ENCODE measurements at places on chromosomes 11 and 22.

GRCh38 chr11:130872981-130873380 lies 43.3 kb downstream of the SNX19 start:
- DNase-seq: no peak

GRCh38 chr22:22603470-22603947 lies 40.9 kb upstream of the GGTLC2 start:
- no peak for DNase-seq

DNA sequence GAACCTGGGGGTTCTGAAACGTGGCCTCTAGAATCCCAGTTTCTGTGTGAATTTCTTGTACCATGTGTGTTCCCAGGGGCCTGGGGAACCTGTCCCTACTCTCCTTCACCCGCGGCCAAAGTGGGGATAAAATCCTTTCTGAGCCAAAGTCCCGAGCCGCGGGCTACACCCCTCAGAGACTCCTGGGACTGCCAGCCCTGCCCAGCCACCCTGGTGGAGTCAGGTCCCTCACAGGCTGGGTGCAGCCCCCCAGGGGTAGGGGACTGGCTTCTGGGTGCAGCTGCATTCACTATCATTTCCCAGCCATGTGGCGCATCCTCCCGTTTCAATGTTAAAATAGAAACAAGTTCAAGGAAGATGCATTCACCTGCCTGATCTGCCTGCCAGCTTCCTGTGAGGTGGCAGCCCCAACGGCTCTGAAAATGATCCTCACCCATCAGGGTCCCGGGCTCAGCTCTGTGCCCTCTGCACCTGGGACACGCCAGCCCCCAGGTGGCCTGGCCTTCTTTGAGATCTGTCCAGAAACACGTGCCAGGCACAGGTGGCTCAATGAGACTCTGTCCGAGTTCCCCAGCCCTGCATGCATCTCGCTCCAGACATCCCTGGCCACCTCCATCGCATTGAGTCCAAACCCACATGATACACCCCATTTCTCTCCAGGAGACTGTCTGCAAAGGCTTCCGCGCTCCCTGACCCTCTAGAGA lies 338.8 kb downstream of the CTTN start:
- no peak for DNase-seq

GRCh38 chr11:46249938-46250744 lies 27.3 kb upstream of the CREB3L1 start:
- no peak for DNase-seq

GRCh38 chr11:99333621-99334020 lies 312.9 kb downstream of the CNTN5 start:
- no peak for DNase-seq

- peak; percentile 93 for DNase-seq
Measured at GRCh38 chr22:26066534-26066933, 102.7 kb upstream of the SEZ6L start.

- no peak for DNase-seq
Measured at GRCh38 chr11:115362997-115363396, 141.2 kb downstream of the CADM1 start.

GRCh38 chr11:115963156-115963555 lies 458.9 kb upstream of the CADM1 start:
- no peak for DNase-seq

- no peak for DNase-seq
Measured at GRCh38 chr11:99781074-99781473, 760.3 kb downstream of the CNTN5 start.

DNA sequence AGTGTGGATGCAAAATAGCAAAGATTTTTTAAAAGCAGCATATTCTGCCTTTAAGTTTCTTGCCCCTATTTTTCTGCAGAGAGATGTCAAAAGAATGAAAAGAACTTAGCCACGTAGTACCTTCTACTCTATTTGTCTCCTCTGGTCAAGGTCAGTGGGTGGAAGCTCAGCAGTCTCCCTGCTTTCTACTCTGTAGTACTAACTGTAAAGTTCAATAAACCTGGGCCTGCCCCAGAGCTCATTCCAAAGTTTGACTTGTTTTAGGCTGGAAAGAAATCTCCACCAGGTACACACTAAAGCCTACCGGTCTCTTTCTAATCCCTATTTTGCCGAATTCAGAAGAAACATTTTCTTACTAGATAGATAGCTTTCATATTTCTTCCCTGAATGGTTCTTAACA lies 247.9 kb upstream of the ARHGAP20 start:
- no peak for DNase-seq

DNA sequence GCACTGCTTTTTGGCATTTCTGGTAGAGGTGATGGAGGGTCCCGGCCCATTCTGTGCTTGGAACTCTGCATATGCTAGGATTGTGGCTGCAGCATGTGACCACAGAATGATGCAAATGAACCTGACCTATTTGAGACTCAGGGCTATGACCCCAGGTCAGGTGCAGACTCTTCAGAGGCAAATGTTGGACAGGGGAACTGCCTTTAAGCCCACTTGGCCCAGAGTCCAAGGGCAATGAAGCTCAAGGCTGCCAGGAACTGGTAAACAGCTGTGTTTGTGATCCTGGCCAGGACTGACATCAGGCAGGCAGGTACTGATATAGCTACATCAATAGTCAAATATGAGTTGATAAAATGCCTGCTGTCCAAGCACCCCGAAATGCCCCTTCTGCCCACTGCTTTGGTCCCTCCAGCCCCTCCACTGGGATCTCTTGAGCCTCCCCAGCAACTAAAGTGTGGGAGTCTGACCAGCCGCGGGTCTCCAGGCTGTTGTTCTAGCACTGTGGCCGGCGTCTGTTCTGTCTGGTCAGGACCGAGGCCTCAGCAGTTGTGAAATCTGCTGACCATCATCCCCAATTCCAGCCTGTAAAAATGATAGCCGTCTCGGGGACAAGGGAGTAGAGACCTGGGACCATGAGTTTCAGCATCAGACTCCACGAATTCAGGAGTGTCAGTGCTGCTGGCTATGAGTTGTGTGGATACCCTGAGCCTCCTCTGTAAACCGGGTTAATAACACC lies 82.4 kb upstream of the EIF3D start:
- DNase-seq: no peak

DNA sequence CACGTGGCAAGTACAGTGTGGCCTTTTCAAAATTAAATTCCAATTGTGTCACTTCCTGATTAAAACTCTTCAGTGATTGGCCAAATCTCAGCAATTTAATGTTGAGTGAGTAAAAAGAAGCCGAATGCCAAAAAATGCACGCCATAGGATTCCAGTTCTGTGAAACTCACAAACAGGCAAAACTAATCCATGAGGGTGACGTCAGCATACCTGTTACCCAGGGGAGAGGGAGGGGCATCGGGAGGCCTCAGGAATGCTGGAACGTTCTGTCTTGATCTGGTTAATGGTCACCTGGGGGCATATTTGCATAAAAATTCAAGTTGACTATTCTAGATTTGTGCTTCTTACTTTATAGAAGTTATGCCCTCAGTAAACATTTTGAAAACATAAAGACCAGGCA lies 39.9 kb upstream of the RAB1B start:
- no peak for DNase-seq

All from NCI-H1436 treated with DMSO at 0.1 percent for 48 hours (cell line).